Thyroid gland (tissue), 4 donors: ENCODE measurements at places on chromosomes 16 and 17.

DNA sequence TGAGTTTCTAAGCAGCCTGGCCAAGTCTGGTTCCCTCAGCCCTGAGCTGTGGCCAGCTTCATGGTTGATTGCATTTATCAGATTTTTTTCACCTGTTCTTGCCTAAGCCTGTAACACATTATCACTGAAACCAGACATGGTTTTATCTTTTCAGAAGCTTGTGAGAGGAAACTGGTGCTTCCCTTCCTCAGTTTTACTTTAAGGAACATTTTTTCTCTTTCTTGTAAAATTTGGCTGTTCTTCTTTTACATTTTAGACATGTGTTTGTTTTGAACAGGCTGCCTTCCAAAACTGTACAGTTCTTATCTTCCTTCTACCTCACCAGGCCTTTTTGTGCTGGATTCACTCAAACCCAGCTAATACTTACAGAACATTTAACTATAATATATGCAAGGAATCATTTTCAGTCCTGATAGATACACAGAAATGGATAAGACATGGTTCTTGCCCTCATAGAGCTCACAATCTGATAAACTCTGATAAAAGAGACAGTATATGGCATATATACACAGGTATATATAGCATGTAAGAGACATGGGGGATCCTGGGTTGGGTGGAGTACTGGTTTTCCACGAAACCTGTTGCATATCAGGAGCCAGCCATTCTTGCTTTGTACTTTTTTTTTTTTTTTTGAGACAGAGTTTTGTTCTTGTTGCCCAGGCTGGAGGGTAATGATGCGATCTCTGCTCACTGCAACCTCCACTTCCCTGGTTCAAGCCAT is 44.5 kb downstream of the ZNRF1 start:
- H3K4me3 ChIP-seq, result no peak overlapping the region
- H3K4me1 ChIP-seq, result peaks cover 52% of the 10 kb centered on the region
- no peaks in the 10 kb centered on the region for H3K27me3 ChIP-seq
- peak; percentile 60 for DNase-seq
- H3K27ac ChIP-seq, result peak overlapping the region; percentile 83

GRCh38 chr17:67139784-67140665 is 95.7 kb downstream of the CACNG1 start:
- no peaks in the 10 kb centered on the region for H3K27me3 ChIP-seq
- no peak overlapping the region for H3K4me3 ChIP-seq
- no peak for DNase-seq
- no peak overlapping the region for H3K27ac ChIP-seq
- H3K36me3 ChIP-seq, result peaks cover 7% of the 10 kb centered on the region

- H3K27me3 ChIP-seq, result peaks cover 26% of the 10 kb centered on the region
- no peak overlapping the region for H3K27ac ChIP-seq
- no peak overlapping the region for H3K4me3 ChIP-seq
- H3K36me3 ChIP-seq, result no peaks in the 10 kb centered on the region
- DNase-seq, result no peak
Observed at GRCh38 chr17:61462719-61463315, 10.6 kb downstream of the TBX4 start.

GRCh38 chr17:980406-981291 is 1.1 kb upstream of the NXN start:
- H3K36me3 ChIP-seq, result no peaks in the 10 kb centered on the region
- no peaks in the 10 kb centered on the region for H3K27me3 ChIP-seq
- peak overlapping the region; percentile 28 for H3K4me3 ChIP-seq

DNA sequence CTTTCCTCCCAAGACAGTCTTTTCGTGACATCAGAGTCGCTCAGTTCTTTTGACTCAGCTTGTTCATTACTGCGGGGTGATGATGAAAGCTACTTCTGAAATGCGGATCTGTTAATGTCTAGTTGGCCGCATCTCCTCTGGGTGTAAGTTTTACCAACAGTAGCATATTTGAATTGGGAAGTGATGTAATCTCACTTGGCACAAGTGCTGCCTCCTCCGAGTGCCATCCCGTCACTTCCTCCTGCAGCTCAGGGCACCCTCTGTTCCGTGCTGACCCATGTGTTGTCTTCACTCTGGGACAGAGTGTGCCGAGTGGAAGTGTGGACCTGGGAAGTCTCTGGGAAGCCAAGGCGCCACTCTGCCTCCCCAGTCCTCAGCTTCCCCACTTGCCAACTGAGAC is 8.9 kb downstream of the ADAD2 start:
- H3K27me3 ChIP-seq, result no peaks in the 10 kb centered on the region
- H3K4me3 ChIP-seq, result no peak overlapping the region
- H3K36me3 ChIP-seq, result no peaks in the 10 kb centered on the region
- DNase-seq, result no peak
- no peak overlapping the region for H3K27ac ChIP-seq
